ENCODE measurements at places on chromosomes 6 and 20.

- no peak for DNase-seq
These were observed 77.8 kb downstream of the SYCP2L start for GRCh38 chr6:10964684-10965083.

DNA sequence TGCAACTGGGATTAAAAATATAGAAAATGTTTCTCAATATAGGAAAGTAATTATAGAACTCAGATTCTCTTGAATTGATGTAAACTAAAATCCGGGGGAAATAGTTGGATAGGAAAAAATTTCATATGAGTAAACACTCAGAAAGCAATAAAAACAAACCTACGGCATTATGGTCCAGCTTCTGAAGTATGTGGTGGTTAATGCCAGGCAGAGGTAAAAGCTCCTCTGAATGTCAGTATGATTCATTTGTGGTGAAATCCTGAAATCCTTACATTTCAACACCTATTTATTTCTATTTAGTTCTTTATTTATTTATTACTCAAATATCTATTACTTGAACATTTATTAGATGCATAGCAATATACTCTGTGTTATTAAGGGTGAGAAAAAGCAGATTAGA is 145.1 kb downstream of the RIMS1 start:
- DNase-seq = peak; percentile 8

GRCh38 chr6:3307436-3307835 is 48.7 kb downstream of the PSMG4 start:
- DNase-seq = no peak

DNA sequence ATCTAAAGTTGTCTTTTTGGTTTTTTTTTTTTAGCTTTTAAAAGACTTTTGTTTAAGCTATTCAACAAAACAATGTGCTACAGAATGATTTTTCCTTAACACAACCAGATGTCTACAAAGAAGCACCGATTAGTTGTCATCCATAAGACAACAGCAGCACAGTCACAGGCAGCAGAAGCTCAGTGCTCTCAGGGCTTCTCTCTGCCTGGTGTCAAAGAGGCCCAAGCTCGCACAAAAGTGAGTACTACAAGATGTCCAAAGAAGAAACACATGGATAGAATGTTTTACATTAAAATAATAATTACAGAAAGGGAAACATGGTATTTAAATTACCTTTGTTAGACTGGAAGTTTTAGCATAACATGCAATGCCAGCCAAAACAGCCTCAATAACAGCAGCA is 81.6 kb downstream of the DNAAF9 start:
- no peak for DNase-seq

DNA sequence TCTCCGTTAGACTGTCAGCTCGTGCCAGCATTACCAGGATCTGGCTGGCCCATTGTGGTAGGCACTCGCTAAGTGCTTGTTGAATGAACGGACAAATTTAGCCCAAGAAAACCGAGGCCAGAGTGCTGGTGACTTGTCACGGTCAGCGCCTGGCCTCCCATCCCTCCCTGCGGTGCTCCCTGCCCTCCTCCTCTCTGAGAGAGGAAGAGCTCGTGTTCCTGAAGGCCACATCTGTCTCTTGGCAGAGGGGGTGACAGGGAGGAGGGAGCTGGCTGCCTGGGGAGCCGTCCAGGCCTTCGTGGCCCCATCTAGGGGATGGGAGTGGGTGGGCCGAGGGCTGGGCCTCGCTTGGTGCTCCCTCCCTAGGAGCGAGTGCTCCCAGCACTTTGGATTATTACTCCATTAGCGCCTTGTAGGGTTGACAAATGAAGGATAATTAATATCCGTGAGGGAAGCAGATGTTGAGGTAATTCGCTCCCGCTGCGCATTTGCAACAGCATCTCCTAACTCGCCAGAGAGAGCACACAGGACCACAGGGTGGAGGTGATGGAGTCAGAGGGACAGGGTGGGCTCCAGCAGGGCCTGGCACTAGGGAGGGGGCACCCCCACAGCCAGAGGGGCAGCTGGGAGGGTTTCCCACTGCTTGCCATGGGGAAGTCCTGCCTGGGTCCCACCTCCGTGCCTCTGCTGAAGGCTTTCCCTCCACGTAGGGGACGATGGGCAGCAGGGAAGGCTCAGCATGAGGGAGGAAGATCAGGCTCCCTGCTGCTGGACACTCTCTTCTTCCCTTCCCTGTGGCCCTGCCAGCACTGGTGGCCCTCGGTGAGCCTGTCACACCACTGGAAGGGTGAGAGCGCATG is 37.0 kb downstream of the VSTM2L start:
- DNase-seq = no peak

GRCh38 chr6:2245877-2246863 is 765 bp upstream of the GMDS start:
- DNase-seq = peak; percentile 46

DNA sequence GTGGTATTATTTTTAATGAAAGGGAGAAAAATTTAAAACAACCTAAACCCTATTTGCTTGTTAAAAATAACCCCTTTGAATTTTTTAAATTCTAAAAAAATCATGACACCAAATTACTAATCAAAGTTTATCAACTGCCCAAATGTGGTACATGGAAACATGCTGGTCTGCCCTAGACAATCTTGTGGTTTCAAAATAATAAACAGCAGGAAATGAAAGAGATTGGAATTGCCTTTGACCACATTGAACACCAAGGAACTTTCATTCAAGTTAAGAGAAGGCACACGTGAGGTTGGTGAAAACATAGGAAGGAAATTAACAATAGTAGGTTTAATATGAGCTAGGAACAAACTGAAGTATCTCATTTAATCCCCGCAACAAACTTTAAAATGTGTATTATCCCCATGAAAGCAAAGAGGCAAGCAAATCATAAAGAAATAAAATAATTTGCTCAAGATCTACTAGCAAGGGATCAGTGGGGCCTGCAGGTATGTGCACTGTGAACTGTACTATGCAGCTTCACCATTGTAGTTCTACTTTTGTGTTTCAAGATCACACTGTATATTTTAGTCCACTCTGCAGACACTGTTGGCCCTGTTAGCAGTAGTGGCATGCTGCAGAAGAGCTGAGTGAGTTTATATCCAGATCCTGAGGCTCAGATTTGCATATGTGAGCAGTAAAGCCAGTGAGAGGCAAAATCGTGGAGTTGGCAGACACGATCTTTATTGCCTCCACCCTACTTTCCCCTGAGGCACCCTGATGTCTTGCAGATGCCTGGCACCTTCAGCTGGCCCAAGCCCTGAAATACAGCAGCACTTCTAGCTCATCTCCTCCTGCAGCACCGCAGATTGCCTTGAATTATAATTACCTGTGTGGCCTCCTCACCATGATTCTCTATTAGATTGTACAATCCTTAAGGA is 157.8 kb upstream of the TENT5A start:
- no peak for DNase-seq

DNA sequence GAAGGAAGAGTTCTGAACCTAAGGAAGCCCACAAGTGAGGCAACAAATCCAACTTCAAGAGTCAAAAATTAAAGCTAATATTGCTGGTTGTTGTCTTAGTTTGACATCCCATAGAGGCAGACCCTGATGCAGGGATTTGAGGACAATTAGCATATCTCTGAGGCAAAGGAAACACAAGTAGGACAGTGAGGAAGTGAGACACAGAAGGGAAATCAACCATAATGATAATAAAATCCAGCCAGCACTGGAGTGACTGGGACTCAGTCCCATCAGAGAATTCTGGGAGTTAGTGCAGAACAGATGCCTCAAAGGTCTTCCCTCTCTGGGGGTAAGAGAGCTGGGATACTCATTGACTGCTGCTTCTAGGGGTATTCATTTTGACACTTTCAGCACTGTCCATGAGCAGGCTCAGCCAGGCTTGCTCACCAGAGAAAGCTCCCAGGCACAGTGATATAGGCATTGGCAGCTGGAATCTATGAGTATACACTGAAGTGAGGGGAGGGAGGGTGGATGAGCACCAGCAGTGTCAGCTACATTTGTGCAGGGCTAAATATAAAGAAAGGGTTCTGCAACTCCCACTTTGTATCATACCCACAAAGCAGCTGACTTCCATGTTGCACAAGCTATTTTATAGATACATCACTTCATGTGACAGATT is 43.4 kb upstream of the SPTLC3 start:
- DNase-seq = no peak

DNA sequence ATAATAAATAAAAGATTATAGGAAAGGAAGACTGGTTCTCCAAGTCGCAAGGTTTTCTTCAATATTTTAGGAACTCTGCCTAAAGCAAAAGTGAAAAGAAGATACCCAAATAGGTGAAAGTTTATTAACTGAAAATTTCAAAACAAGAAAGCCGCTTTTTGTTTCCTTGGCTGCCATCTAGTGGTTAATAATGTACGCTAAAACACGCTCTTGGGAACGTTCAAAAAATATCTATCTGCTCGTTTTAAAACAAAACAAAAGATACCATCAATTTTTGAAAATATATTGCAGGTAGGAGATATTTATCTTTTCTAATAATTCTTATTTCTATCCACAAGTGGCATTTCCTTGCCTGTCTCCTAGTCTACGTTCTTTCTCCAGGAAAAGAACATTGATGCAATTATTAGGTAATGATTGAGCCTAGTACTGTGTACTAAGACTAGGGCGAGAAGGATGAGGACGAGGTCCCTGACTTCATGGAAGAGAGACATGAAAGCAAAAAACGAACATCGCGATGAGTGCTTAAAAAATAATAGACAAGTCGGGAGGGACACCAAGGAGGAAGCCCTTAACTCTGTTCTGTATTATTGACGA is 97.2 kb downstream of the SPTLC3 start:
- no peak for DNase-seq

DNA sequence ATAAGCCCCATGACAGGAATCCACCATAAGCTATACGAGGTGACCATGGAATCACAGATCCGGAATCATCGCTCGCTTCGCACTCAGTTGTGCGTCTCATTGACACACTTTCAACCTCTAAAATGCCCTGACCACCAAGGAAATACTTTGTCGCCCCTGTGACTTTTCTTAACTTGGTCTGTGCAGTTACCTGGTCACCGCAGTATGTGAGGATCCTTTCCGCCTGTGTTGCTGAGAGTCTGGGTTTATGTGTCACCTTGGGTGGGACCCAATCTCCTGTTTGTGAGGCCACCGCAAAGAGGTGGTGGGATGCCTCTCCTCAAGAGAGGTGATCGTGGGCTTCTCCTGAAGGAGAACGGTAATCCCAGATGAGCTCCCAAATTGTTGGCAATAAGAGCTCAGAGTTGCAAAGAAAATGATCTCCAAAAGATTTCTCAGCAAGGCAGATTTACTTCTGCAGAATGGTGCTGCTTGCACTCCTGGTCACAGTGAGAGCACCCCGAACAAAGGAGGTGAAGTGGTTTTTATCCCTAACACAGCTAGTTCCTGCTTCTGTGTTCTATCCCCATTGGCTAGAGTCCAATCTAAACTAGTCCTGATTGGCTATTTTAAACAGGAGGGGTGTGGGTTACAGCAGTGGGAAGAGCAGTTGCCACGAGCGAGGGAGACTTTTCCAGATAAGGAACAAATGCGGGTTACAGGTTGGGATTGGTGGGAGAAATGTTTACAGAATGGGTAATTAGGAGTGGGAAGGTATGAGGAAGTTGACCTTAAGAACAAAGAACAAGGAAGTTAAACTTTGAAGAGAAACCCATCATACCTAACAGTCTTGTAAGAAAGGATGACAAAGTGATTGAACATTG is 9.1 kb upstream of the ZNFX1 start:
- no peak for DNase-seq

GRCh38 chr6:112253498-112253840 is 898 bp downstream of the LAMA4 start:
- no peak for DNase-seq

- no peak for DNase-seq
These were observed 28.8 kb upstream of the CFAP206 start for GRCh38 chr6:87378947-87379346.

GRCh38 chr20:9400171-9401025 is 114.0 kb upstream of the LAMP5 start:
- DNase-seq = no peak

- no peak for DNase-seq
These were observed 15.4 kb downstream of the SPINT3 start for GRCh38 chr20:45500022-45500421.

DNA sequence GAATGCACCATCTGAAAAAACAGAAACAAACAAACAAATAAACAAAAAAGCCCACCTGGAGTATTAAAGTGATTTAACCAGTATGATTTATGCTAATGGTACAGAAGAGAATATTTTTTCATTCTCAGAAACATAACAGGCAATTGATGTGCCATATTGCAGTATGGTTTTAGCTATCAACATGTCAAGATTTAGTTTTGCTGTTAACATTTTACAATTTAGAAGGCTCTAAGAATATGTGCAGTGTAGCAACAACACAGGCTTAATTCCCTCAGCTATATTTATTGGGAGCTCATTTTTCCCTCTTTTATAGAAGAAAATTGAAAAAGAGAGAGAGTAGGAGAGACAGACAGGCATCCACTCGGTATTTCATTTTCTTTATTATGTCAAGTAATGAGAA is 1022.7 kb upstream of the CITED2 start:
- no peak for DNase-seq

- DNase-seq = peak; percentile 32
These were observed 155.1 kb downstream of the DTNBP1 start for GRCh38 chr6:15507746-15508145.

GRCh38 chr6:30530014-30530413 is 26.3 kb downstream of the GNL1 start:
- DNase-seq = no peak

DNA sequence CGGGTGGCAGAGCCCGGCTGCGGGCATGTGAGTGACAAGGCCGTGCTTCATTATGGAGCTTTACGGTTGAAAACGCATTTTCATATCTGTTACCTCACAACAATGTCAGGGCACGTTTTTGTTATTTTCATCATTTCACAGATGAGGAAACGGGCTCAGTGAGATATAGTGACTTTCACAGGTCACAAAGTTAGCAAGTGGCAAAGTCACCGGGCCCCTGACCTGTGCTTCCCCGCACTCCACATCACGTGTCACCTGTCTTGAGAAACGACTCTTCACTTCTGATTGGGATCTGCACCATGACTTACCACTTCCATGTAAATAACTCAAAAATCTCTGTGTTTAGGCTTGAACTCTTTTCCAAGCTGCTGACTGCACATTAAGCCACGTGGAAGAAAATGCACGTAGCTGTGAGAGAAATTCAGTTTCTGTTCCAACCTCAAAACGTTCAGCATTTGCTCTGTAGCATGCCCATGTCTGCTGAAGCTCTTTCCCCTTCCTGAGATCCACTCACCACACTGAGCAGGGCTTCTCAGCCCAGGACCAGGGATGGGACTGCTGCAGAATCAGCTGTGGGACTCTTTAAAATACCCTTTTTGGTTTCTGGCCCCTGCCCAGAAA is 107.2 kb downstream of the ARMC2 start:
- DNase-seq = no peak

All from MG63 (cell line).